ENCODE measurements at places on chromosomes 5 and 9. TPM values are rescaled to one million over a fixed set of nuclear protein-coding genes. Genes with fewer than 3 reads are reported as not detected.

SLC6A3 gene
- polyA plus RNA-seq: not detected

CATSPER3 gene
- not detected for polyA plus RNA-seq

ANXA6 gene
- 20.3 TPM for polyA plus RNA-seq

MEIKIN gene
- polyA plus RNA-seq: 0.85 TPM

CNTNAP3 gene
- 0.73 TPM for polyA plus RNA-seq

GPR150 gene
- not detected for polyA plus RNA-seq

SPINK6 gene
- polyA plus RNA-seq: 2,131 TPM

DNAJB5 gene
- polyA plus RNA-seq: 2.9 TPM

TMOD1 gene
- polyA plus RNA-seq: 15.1 TPM

SLC28A3 gene
- polyA plus RNA-seq: not detected

RASGRF2 gene
- 5.1 TPM for polyA plus RNA-seq

PGM5 gene
- polyA plus RNA-seq: 0.39 TPM

PPIC gene
- 17.1 TPM for polyA plus RNA-seq

GPR21 gene
- polyA plus RNA-seq: 2.5 TPM

KCNIP1 gene
- polyA plus RNA-seq: 148 TPM

SLC25A2 gene
- polyA plus RNA-seq: not detected

CDKN2B-AS1 gene
- polyA plus RNA-seq: 2.5 TPM

FRMPD1 gene
- 7.7 TPM for polyA plus RNA-seq

TCOF1 gene
- polyA plus RNA-seq: 5.8 TPM

FAM221B gene
- not detected for polyA plus RNA-seq

RETREG1 gene
- polyA plus RNA-seq: 400 TPM

FSD1L gene
- polyA plus RNA-seq: 28.1 TPM

OLFML2A gene
- polyA plus RNA-seq: 0.13 TPM

LVRN gene
- polyA plus RNA-seq: not detected

ZBED3 gene
- polyA plus RNA-seq: 6.8 TPM

SMIM33 gene
- polyA plus RNA-seq: not detected

CSF1R gene
- polyA plus RNA-seq: 0.25 TPM

CTNND2 gene
- 35.0 TPM for polyA plus RNA-seq

TNFSF8 gene
- not detected for polyA plus RNA-seq

CXCL14 gene
- polyA plus RNA-seq: 0.39 TPM

GARIN3 gene
- polyA plus RNA-seq: 0.70 TPM

C8G gene
- not detected for polyA plus RNA-seq

IL9 gene
- polyA plus RNA-seq: not detected

CETN3 gene
- polyA plus RNA-seq: 70.8 TPM

C9orf153 gene
- polyA plus RNA-seq: 0.98 TPM

SCGB3A1 gene
- polyA plus RNA-seq: not detected

PCDHB14 gene
- polyA plus RNA-seq: 5.4 TPM

TGFBI gene
- 0.56 TPM for polyA plus RNA-seq

IL5 gene
- polyA plus RNA-seq: not detected

TMEM174 gene
- not detected for polyA plus RNA-seq

DMRT3 gene
- polyA plus RNA-seq: not detected

DPP7 gene
- polyA plus RNA-seq: 22.2 TPM

CCL27 gene
- polyA plus RNA-seq: 0.66 TPM

ZNF483 gene
- 10.0 TPM for polyA plus RNA-seq

LCN1 gene
- polyA plus RNA-seq: not detected

ZBTB34 gene
- 5.2 TPM for polyA plus RNA-seq

TMEM252 gene
- not detected for polyA plus RNA-seq

PCSK1 gene
- 0.07 TPM for polyA plus RNA-seq

GMCL2 gene
- not detected for polyA plus RNA-seq

RIC1 gene
- 5.5 TPM for polyA plus RNA-seq

OGN gene
- 13.1 TPM for polyA plus RNA-seq

All from Purkinje cell (primary cell).